ENCODE measurements at places on chromosomes 2 and 18.

DNA sequence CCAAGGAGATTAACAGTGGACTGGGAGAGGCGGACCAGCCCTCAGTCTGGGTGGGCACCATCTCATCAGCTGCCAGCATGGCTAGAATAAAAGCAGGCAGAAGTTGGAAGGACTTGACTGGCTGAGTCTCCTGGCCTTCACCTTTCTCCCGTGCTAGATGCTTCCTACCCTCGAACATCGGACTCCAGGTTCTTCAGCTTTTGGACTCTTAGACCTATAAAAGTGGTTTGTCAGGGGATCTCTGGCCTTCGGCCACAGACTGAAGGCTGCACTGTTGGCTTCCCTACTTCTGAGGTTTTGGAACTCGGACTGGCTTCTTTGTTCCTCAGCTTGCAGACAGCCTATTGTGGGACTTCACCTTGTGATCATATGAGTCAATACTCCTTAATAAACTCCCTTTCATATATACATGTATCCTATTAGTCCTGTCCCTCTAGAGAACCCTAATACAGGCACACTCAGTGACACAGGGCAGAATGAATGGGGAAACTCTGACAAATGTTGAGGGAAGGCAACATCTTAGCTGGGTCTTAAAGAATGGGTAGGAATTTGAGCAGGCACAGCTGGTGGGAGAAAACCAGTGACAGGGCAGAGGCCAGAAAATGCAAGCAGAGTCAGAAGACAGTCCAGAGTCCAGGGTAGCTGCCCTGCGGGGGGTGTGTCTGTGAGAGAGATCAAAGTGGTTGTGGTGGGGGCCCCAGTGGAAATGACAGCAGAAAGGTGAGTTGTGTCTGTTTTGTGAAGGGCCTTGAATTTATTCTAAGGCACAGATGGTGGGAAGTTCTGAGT lies 108.1 kb upstream of the CD302 start:
- no peak for DNase-seq

GRCh38 chr2:21098294-21098693 lies 25.5 kb upstream of the TDRD15 start:
- DNase-seq = no peak

DNA sequence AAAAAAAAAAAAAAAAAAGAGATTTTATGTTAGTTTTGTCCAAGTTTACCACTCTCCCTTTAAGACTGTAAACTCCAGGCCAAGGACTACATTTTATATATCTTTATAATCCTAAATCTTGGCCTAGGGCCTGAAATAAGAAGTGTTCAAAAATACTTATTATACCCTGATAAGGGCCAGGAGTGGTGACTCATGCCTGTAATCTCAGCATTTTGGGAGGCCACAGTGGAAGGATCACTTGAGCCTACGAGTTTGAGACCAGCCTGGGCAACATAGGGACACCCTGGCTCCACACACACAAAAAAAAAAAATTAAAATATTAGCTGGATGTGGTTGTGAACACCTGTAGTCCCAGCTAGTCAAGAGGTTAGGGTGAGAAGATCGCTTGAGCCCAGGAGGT lies 12.7 kb downstream of the TRIP12 start:
- DNase-seq = no peak

DNA sequence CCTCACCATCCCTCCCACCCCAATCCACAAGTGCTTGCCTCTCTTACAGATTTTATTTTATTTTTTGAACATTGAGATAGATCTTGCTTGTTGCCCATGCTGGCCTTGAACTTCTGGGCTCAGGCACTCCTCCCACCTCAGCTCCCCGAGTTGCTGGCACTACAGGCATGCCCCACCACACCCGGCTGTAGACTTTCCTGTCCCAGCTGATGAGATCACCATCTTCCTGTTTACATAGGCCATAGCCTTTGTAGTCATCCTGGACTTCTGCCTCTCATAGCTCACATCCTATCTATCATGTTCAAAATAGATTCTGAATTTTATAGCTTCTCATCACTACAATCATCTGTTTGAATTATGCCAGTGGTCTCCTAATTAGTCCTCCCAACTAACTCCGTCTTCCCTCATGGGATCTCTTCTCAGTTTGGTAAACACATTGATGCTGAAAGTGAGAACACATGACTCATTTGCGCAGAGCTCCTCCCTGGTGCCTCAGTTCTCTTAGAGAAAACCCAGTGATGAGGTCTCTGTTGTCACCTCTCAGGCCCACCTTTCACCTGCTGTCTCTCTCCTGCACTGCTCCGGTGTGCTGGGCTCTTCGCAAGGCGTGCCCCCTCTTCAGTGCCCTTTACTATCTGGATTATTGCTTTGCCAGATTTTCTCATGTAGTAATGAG lies 243.0 kb downstream of the ZNF407 start:
- DNase-seq = no peak

GRCh38 chr2:224392545-224392944 lies 9.4 kb downstream of the FAM124B start:
- no peak for DNase-seq

- no peak for DNase-seq
These were observed 10.9 kb downstream of the PTGR3 start for GRCh38 chr18:75198036-75198435.

DNA sequence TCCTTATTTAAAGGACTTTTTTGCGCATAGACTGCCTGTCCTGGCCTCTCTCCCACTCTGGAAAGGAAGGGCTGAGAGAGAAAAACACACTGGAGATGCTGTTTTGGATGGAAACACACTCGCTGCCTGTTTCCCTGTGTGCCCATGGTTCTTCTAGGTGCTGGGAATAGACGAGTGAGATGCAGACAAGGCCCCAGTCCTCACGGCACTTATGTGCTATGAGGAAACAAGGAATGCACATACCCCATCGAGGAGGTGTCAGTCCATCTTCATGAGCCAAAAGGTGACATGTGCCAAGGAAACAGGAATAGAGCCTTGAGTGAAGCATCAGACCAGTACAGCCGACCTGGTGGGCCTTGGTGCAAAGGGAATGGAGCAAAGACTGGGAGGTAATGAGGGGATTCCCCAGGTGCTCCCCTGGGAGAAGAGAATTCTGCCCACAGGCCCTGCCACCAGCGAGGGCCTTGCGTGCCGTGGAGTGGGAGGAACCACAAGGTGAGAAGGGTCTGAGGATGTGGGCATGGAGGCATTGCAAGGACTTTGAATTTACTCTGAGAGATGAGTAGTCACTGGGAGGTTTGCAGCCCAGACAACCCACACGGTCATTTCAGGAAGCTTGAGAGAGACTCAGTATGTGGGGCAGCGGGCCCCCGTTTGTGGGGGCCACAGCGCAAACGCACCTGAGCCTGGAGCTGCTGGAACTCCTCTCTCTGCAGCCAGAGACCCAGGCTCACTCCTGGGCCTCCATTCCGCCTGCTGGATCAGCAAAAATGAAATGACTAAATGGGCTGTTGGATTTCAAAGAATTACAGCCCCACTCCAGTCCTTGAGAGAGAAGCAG lies 197.5 kb upstream of the COPS8 start:
- no peak for DNase-seq

GRCh38 chr2:152587187-152587947 lies 129.9 kb downstream of the PRPF40A start:
- no peak for DNase-seq

DNA sequence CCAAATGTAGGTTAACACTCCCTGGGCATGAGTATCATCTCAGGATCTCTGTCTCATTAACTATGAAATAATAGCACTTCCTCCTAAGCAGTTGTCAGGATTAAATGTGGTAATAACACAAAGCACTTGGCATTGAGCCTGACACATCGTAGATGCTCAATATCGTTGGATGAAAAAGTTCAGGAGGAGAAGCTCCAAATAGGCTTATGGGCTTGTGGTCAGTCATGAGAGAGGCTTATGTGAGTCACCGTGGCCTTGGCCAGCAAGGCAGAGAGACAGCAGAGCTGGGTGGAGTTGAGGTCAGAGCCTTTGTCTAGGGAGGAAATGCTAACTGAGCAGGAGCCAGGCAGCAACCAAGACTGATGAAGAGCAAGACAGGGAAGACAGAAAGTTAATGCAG lies 68.3 kb upstream of the PPM1B start:
- no peak for DNase-seq

All from NCI-H1694 (cell line).